ENCODE measurements at places on chromosomes 2 and 18. TPM values are rescaled to one million over a fixed set of nuclear protein-coding genes. Genes with fewer than 3 reads are reported as not detected.

ZNF2 gene
- 3.4 TPM for total RNA-seq

MEP1B gene
- total RNA-seq = 0.20 TPM

CCDC148 gene
- not detected for total RNA-seq

GLB1L gene
- total RNA-seq = 3.6 TPM

DNA sequence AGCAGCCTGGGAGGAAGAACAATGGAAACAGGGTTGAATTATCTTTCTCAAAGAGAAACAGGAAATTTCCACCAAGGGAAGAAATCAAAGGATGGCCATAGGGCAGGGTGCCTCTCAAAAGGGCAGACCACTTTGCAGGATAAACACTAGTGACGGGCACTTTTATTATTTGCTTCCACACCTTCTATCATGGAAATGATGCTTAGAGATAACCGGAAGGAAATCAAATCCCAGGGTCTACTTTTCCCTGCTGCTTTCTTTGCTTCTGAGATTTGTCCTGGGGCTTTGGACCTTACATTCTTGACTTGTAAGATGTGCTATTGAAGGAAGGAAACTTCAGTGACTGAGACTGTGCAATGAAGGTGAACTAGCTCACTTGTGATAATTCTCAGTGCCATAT, 1.1 kb upstream of the SCN9A start:
- DNase-seq = no peak

GRCh38 chr2:109175350-109175678, 46.3 kb downstream of the SH3RF3 start:
- no peak for DNase-seq

- no peak for DNase-seq
These were observed 62.6 kb upstream of the FN1 start for GRCh38 chr2:215498431-215498830.

- no peak for DNase-seq
These were observed 90.6 kb upstream of the GPC1 start for GRCh38 chr2:240344904-240345303.

Data from natural killer cell treated with Interleukin-12 subunit alpha and Interleukin-12 subunit beta and Interleukin-15 and Interleukin-18, amount 100 ng/mL, for 72 hours (primary cell).